ENCODE measurements at places on chromosomes 16 and 17. TPM values are rescaled to one million over a fixed set of nuclear protein-coding genes. Genes with fewer than 3 reads are reported as not detected.

DNA sequence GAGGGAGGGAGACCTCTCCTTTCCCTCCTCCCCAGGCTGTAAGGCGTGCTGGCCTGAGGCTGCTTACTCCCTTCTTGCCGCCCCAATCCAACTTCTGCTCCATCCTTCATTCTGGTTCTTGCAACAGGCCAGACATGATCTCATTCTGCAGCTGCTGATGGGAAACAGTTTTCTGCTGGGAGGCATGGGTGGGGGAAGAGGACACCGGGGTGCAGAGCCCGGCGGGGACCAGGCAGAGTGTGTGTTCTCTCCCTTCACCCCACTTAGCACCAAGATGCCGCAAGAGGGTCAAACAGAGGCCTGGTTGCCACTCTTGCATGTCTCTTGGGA lies 1.4 kb downstream of the SARM1 start:
- peaks cover 23% of the 10 kb centered on the region for H3K4me1 ChIP-seq
- no peak overlapping the region for H3K4me3 ChIP-seq
- no peaks in the 10 kb centered on the region for H3K27me3 ChIP-seq
- no peak overlapping the region for H3K27ac ChIP-seq
- DNase-seq: no peak
- no peaks in the 10 kb centered on the region for H3K36me3 ChIP-seq

- H3K27ac ChIP-seq: no peak overlapping the region
- H3K36me3 ChIP-seq: no peaks in the 10 kb centered on the region
- H3K27me3 ChIP-seq: peaks cover 3% of the 10 kb centered on the region
- no peak for DNase-seq
- H3K4me1 ChIP-seq: peaks cover 12% of the 10 kb centered on the region
- H3K4me3 ChIP-seq: no peak overlapping the region
Measured at GRCh38 chr17:49439673-49440571, 25.2 kb upstream of the PHB1 start.

- no peak overlapping the region for H3K4me3 ChIP-seq
- H3K4me1 ChIP-seq: peaks cover 8% of the 10 kb centered on the region
- H3K27ac ChIP-seq: no peak overlapping the region
- peaks cover 2% of the 10 kb centered on the region for H3K27me3 ChIP-seq
Measured at GRCh38 chr17:45121055-45121454, 11.3 kb downstream of the PLCD3 start.

DNA sequence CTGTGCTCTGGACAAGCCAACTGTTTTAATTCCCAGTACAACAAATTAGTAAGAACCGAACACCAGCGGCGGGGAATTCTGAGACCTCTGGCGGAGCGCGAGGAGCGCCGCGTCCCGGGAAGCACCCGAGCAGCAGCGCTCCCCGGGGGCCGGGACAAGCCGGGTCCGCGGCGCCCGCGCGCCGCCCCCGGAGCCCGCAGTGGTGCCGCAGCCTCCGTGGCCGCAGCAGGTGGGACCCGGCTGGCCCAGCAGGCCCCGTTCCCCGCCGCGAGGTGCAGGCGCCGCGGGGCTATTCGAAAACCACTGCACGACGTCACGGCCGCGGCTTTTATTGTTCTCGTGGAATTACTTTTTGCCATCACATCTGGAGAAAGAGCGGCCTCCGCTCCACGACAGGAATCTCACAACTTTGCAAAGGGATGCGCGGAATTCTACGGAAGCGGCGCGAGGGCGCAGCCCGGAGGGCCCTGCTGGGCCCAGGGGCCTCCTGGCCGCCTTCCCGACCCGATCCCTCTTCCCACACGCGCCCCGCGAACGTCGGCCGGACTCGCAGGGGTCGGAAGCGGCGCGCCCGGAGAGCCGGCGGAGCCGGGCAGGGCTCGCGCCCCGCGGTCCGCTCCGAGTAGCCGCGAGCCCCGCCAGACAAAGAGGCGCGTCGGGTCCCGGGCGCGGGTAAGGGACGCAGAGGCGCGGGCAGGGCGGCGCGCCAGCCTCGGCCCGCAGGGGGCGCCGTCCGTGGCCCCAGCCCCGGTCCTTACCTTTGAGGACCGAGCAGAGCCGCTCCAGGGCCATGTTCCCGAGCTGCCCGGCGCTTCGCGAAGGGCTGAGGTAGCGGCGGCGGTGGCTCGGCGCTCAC lies 696 bp downstream of the NETO2 start:
- peak overlapping the region; percentile 37 for H3K4me3 ChIP-seq
- no peak overlapping the region for H3K27ac ChIP-seq
- peaks cover 25% of the 10 kb centered on the region for H3K27me3 ChIP-seq
- H3K4me1 ChIP-seq: peaks cover 16% of the 10 kb centered on the region
- H3K36me3 ChIP-seq: no peaks in the 10 kb centered on the region

GRCh38 chr16:81443688-81444447 lies 740 bp upstream of the CMIP start:
- H3K36me3 ChIP-seq: no peaks in the 10 kb centered on the region
- H3K4me1 ChIP-seq: peaks cover 51% of the 10 kb centered on the region
- no peaks in the 10 kb centered on the region for H3K27me3 ChIP-seq
- peak overlapping the region; percentile 50 for H3K4me3 ChIP-seq
- no peak for DNase-seq

DNA sequence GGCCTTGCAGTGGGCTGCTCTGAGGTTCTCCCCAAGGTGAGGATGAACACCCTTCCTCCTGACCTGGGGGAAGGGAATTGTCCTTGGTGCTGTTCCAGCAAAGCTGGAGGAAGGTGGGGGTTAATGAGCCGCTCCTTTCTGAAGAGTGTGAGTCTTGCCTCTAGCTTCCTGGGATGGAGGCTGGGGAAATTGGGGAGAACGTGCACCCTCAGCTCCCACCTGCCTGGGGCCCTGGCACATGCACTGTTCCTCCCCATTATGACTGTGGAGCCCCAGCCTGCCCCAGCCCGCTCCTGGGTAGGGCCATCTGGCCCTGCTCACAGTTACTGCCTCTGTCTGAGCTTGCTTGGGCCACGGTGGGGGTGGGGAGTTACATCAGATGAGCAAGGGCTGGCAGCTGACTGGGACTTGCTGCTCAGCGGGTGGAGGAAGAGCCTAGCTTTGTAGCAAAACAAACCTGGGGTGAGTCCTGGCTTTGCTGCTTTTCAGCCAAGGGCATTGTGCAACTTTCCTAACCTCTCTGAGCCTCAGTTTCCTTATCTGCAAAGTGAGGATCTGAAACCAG lies 11.1 kb downstream of the TNS4 start:
- no peaks in the 10 kb centered on the region for H3K27me3 ChIP-seq
- no peak overlapping the region for H3K27ac ChIP-seq
- no peaks in the 10 kb centered on the region for H3K36me3 ChIP-seq
- no peak overlapping the region for H3K4me3 ChIP-seq

GRCh38 chr17:37699285-37699973 lies 45.4 kb downstream of the HNF1B start:
- H3K36me3 ChIP-seq: no peaks in the 10 kb centered on the region
- H3K27me3 ChIP-seq: no peaks in the 10 kb centered on the region
- no peak overlapping the region for H3K4me3 ChIP-seq
- DNase-seq: no peak
- H3K4me1 ChIP-seq: no peaks in the 10 kb centered on the region

GRCh38 chr16:56163938-56164337 lies 27.4 kb upstream of the GNAO1 start:
- H3K4me1 ChIP-seq: no peaks in the 10 kb centered on the region
- DNase-seq: no peak
- H3K27ac ChIP-seq: no peak overlapping the region
- H3K4me3 ChIP-seq: no peak overlapping the region
- H3K27me3 ChIP-seq: peaks cover 4% of the 10 kb centered on the region
- H3K36me3 ChIP-seq: no peaks in the 10 kb centered on the region

DNA sequence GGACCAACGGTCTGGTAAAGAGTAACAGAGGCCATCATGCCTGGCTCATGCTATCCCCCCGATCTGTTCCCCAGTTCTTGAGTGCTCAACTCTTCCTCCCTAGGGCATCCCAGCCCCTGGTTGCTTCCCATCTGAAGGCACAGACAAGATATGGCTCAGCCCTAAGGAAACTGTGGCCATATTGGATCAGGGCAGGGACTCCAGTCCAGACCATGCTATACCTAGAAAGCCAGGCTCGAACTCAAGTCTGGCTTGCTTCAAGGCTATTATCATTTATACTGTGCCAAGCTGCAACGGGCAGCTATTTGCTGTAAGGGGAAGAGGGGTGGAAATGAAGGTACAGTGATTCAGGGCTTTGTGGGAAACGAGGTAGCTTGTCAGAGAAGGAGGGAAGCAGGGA lies 2.8 kb downstream of the UBTF start:
- H3K27me3 ChIP-seq: no peaks in the 10 kb centered on the region
- peaks cover 49% of the 10 kb centered on the region for H3K4me1 ChIP-seq
- peak overlapping the region; percentile 1 for H3K27ac ChIP-seq
- no peak overlapping the region for H3K4me3 ChIP-seq
- H3K36me3 ChIP-seq: peaks cover 37% of the 10 kb centered on the region

DNA sequence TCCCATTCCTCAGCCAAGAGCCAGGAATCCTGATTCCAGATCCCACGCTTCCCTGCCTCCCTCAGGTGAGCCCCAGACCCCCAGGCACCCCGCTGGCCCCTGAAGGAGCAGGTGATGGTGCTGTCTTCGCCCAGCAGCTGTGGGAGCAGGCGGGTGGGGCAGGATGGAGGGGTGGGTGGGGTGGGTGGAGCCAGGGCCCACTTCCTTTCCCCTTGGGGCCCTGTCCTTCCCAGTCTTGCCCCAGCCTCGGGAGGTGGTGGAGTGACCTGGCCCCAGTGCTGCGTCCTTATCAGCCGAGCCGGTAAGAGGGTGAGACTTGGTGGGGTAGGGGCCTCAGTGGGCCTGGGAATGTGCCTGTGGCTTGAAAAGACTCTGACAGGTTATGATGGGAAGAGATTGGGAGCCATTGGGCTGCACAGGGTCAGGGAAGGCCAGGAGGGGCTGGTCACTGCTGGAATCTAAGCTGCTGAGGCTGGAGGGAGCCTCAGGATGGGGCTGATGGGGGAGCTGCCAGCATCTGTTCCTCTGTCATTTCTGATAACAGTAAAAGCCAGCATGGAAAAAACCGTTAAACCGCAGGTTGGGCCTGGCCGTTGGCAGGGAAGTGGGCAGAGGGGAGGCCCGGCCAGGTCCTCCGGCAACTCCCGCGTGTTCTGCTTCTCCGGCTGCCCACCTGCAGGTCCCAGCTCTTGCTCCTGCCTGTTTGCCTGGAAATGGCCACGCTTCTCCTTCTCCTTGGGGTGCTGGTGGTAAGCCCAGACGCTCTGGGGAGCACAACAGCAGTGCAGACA lies at the start of gene SPN:
TSS of gene SPN (plus strand) at position 232 of the 791 bp plus-strand sequence. CDS start at position 714, 482 bp downstream.
- DNase-seq: peak; percentile 63
- peaks cover 21% of the 10 kb centered on the region for H3K36me3 ChIP-seq
- H3K4me1 ChIP-seq: peaks cover 71% of the 10 kb centered on the region
- H3K27me3 ChIP-seq: no peaks in the 10 kb centered on the region
- H3K4me3 ChIP-seq: peak within 1 kb of the TSS; percentile 90

DNA sequence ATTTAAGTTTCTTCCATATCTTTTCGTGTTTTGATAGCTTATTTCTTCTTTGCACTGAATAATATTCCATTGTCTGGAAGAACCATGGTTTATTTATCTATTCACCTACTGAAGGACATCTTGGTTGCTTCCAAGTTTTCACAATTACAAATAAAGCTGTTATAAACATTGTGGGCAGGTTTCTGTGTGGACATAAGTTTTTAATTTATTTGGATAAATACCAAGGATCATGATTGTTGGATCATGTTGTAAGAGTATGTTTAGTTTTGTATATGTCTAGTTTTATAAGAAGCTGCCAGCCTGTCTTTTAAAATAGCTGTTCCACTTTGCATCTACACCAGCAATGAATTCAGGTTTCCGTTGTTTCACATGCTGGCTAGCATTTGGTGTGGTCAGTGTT lies 339.4 kb downstream of the CDH11 start:
- H3K4me3 ChIP-seq: no peak overlapping the region
- H3K36me3 ChIP-seq: no peaks in the 10 kb centered on the region
- no peak for DNase-seq
- no peak overlapping the region for H3K27ac ChIP-seq
- no peaks in the 10 kb centered on the region for H3K27me3 ChIP-seq

DNA sequence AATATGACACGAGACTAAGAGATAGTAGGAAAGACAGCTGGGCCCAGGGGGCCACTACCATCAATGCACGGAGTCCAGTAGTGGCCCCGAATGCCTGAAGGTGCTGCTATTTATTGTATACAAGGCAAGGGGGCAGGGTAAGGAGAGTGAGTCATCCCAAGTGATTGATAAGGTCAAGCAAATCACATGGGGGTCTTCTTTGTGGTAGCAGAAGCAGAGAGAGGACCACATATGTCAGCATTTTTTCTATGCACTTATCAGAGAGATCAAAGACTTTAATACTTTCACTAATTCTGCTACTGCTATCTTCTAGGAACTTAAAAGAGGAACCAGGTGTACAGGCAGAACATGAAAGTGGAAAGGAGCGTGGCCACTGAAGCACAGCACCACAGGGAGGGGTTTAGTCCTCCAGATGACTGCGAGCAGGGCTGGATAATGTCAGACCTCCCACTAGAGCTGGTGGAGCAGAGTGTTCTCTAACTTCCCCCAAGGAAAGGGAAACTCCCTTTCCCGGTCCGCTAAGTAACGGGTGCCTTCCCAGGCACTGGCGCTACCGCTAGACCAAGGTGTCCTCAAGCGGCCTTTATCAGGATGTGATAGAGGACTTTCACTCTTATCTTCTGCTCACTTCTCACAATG lies 26.4 kb upstream of the ARL4D start:
- peaks cover 32% of the 10 kb centered on the region for H3K4me1 ChIP-seq
- H3K27ac ChIP-seq: no peak overlapping the region
- no peak for DNase-seq
- no peak overlapping the region for H3K4me3 ChIP-seq

DNA sequence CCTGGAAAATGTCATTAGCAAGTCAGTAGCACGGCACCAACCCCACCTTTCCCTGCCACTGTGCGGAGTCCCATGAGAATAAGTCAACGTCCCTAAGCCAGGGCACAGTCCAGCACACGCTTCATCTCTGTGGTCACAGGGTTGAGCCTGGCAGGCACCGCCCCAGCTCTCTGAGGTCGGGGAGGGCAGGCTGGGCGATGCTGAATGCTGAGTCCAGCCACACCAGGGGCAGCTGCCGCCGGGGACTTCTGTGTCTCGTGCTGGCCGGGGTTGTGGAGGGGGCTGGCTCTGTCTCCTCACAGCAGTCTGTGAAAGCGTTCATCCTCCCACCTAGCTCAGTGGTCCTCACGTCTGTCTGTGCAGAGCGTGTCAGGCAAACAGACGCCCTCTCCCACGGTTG lies 53.2 kb downstream of the BANP start:
- no peak overlapping the region for H3K4me3 ChIP-seq
- no peaks in the 10 kb centered on the region for H3K27me3 ChIP-seq
- H3K4me1 ChIP-seq: peaks cover 17% of the 10 kb centered on the region
- H3K36me3 ChIP-seq: peaks cover 25% of the 10 kb centered on the region
- DNase-seq: no peak

- no peaks in the 10 kb centered on the region for H3K27me3 ChIP-seq
- no peak for DNase-seq
- H3K4me3 ChIP-seq: no peak overlapping the region
- H3K36me3 ChIP-seq: peaks cover 17% of the 10 kb centered on the region
- H3K27ac ChIP-seq: no peak overlapping the region
Measured at GRCh38 chr16:67942510-67943255, 1.2 kb downstream of the LCAT start.

- no peaks in the 10 kb centered on the region for H3K4me1 ChIP-seq
- no peaks in the 10 kb centered on the region for H3K27me3 ChIP-seq
- H3K4me3 ChIP-seq: no peak overlapping the region
- no peak overlapping the region for H3K27ac ChIP-seq
- H3K36me3 ChIP-seq: no peaks in the 10 kb centered on the region
Measured at GRCh38 chr17:49583889-49584288, 8.2 kb downstream of the NXPH3 start.

The KRTAP9-4 gene
- not detected for total RNA-seq

The NME4 gene
- 10.7 TPM for total RNA-seq

The KRT15 gene
- total RNA-seq: not detected

The HCRT gene
- total RNA-seq: not detected
